ENCODE measurements at places on chromosomes 4 and X. TPM values are rescaled to one million over a fixed set of nuclear protein-coding genes. Genes with fewer than 3 reads are reported as not detected.

The DUSP9 gene
- not detected for total RNA-seq

The RASSF6 gene
- not detected for total RNA-seq

The MAGEA3 gene
- total RNA-seq, result not detected

The FAM9B gene
- total RNA-seq, result not detected

DNA sequence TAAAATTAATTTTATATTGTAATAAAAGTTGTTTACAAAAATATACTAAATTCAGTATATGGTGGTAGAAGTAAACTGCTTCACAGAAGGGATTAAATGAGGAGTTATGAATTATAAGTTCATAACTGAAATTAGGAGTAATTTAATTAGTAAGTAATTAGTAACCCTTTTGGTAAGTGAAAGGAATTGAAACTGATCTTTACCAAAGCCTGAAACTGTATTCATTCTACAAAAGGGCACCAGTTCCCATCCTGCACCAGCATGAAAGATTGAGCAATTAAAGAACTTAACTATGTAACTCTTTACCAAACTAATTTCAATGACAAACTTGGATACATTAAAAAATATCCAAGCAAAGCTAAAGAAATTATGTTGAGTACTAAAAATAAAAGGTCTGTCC is 8.2 kb downstream of the MED14 start:
- H3K27ac ChIP-seq, result no peak overlapping the region
- DNase-seq, result no peak
- H3K36me3 ChIP-seq, result no peaks in the 10 kb centered on the region
- no peaks in the 10 kb centered on the region for H3K27me3 ChIP-seq

- no peak overlapping the region for H3K4me3 ChIP-seq
- no peak for DNase-seq
- peaks cover 17% of the 10 kb centered on the region for H3K4me1 ChIP-seq
- no peaks in the 10 kb centered on the region for H3K36me3 ChIP-seq
- no peak overlapping the region for H3K27ac ChIP-seq
Observed at GRCh38 chr4:7159923-7160322, 32.4 kb upstream of the SORCS2 start.
